Fibroblast of skin of left biceps (primary cell): ENCODE measurements at places on chromosomes 16 and 17.

GRCh38 chr17:62753562-62753961 is 54.6 kb downstream of the MARCHF10 start:
- no peak for DNase-seq

- DNase-seq = no peak
These were observed 299.3 kb downstream of the SOX9 start for GRCh38 chr17:72419866-72420774.

GRCh38 chr16:48158296-48158695 is 2.5 kb upstream of the ABCC12 start:
- DNase-seq = peak; percentile 30

GRCh38 chr17:65360961-65361552 is 200.4 kb downstream of the AXIN2 start:
- DNase-seq = no peak

DNA sequence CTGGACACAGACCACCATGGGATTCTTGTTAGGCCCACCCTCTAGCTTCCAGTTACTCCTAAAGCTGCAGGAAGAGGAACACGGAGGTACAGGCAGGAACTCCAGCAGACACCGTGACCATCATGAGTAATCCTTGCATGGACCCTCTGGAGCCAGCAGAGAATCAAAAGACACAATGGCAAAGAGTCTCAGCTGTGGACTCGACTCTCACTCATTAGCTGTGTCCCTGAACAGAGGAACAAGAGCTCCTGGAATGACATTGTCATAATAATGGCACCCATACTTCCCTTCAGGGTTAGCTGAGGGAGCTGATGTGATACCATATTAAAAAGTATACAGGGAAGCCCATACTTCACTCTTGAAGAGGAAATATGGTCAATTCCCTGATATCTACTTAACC is 176.3 kb upstream of the ASIC2 start:
- no peak for DNase-seq

DNA sequence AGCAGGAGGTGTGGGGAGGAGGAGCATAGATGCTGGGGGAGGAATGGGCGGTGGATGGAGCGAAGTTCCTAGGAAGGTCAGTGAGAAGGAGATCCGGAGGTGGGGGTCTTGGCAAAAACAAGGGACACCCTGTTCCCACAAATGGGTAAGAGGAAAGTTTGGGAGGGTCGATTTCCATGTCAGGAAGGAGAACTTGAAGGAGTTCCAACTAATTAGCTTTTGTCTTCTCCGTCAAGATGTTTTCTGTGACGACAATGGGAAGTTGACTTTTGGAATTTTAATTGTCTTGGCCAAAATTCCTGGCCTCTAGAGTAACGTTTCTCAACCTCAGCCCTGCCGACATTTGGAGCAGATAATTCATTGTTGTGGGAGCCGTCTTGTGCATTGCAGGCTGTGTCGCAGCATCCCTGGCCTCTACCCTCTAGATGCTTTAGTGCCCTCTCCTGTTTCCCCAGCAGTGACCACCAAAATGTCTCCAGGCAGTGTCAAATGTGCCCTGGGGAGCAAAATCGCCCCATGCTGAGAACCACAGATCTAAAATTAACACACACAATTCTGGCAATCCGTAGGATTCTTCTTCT is 97.1 kb downstream of the PITPNC1 start:
- peak; percentile 54 for DNase-seq

- DNase-seq = peak; percentile 36
These were observed 29.7 kb upstream of the RMI2 start for GRCh38 chr16:11315510-11315909.

GRCh38 chr16:57471209-57471608 is 8.7 kb downstream of the POLR2C start:
- DNase-seq = no peak

DNA sequence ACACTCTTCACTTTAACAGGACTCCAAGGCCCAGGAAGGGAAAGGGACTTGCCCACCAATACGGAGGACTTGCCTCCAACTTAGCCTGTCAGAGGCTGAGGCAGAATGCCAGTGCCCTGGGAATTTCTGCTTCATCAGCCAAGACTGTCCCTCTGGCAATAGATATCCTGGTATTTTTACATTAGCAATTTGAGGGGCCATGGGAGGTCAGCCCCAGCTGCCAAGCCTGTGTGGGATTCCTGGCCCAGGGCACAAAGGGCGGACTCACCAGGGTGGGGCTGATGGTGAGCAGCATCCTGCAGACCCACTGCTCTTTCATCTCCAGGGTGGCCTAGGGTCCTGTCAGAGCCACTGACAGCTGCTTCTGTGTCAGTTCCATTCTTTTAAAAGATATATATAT is 78.3 kb upstream of the CIBAR2 start:
- no peak for DNase-seq

- no peak for DNase-seq
These were observed 9.0 kb downstream of the DNAAF8 start for GRCh38 chr16:4743226-4743878.
